ENCODE measurements at places on chromosomes 4 and X.

- no peak for DNase-seq
These were observed 5.2 kb downstream of the TFE3 start for GRCh38 chrX:49037883-49038475.

DNA sequence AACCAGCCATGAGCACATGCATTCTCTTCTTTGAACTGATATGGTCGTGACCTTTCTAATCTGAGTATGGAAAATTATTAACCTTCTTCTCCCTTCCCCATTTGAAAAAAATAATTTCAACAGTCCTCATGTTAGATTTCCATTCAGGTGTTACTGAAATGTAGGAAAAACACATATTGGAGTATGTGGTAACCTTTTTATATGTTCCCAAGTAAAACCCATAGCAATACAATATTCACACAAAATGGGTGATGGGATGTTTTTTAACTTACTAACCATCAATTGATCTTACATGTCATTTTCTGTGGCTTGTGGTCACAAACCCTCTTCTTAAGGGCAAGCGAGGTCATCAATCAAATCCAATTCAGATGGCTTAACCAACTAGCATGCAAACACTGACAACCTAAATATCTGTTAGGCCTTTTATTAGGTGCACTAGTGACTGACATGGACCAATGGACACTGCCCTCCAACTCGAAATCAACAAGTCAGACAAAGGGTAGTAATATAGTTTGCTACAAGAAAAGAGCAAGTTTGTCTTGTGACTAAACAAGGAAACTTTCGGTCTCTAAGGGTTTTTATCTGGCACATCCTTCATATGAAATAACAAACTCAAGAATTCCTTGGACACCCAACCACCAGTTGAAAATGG, 74.3 kb downstream of the CAMK2D start:
- no peak for DNase-seq

DNA sequence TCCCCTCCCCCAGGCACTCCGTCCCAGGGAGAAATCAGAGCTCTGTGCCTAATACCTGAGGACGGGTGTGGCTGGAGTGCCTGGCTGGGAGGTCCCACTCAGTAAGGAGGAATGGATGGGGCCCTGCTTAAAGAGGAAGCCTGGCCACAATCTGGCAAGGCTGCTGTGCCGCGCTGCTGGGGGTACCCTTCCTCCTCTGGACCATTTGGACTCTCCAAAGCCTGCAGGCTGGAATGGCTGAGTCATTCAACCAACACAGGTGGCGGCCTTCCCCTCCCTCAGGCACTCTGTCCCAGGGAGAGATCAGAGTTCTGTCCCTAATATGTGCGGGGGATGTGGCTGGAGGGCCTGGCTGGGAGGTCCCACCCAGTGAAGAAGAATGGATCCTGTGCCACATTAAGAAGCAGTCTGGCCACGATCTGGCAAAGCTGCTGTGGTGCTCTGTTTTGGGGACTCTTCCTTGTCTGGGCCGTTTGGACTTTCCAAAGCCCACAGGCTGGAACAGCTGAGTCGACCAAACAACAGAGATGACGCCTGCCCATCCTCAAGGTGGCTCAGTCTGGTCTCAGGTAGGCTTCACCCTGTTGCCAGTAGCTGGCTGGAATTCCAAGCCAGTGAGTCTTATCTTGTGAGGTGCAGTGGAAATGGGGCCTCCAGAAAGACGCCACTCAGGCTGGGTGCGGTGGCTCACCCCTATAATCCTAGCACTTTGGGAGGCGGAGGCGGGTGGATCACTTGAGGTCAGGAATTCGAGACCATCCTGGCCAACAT, 127.3 kb upstream of the HUWE1 start:
- DNase-seq = no peak

DNA sequence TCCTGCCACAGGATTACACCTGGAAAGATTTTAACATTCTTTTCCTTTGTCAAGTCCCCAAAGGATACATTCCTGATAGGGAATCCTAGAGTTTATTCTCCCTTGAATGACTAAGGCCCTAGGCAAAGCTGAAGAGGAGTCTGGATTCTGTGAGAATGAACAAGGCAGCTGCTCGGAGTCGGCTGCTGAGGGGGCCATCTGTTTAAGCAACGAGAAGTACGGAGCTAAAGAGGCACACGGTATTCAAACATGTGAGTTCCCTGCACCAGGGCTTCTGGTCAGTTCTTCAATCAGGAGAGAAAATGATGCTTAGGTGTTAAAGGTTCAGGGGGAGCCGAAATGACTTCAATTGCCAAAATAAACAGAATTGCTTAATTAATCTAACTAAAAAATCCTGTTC, 97.6 kb downstream of the MGST2 start:
- no peak for DNase-seq

DNA sequence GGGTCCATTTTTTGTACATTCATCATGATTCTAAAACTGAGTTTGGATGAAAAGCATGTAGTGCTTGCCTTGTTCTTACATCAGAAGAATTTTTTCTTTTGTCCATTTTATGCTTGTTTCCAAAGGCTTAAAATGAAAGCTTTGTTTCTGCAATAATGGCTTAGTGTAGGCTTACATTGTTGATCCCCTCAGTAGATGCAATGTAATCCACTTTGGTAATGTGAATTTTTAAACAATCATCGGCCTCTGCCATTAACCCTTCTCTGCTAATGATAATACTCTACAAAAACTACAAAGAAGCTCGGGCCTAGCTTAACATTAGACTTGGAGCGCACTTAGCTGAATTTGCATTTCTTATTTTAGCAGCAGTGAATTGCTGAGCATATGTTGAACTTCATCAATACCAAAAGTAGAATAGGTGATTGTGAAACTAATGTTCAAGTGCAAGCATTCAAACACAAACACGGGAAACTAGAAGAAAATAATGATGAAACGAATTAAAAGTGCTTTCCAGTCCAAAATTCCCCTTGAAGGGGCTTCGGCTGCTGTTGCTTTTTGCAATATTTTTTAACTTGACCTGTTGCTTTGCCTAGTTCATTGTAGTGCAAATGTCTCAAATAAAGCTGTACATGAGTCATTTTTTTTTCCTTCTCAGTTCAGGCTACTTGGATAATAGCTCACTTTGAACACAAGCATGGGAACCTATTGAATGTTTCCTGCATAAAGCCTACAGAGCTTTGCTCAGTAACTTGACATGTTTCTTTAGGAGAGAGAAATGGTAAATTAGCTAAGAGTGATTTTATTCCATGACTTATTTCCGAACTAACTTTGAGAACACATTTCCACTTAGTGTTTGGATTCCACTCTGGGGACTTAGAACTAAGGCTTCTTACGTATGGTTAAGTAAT, 66.5 kb downstream of the SLIT2 start:
- no peak for DNase-seq

GRCh38 chr4:64715741-64716140, 306.5 kb upstream of the TECRL start:
- DNase-seq = no peak
